Mesenchymal stem cell (in vitro differentiated cells and primary cell): ENCODE measurements at places on chromosomes 11 and 22.
A peak's percentile ranks its signal among the peaks of the same experiment; 100 is the strongest.

DNA sequence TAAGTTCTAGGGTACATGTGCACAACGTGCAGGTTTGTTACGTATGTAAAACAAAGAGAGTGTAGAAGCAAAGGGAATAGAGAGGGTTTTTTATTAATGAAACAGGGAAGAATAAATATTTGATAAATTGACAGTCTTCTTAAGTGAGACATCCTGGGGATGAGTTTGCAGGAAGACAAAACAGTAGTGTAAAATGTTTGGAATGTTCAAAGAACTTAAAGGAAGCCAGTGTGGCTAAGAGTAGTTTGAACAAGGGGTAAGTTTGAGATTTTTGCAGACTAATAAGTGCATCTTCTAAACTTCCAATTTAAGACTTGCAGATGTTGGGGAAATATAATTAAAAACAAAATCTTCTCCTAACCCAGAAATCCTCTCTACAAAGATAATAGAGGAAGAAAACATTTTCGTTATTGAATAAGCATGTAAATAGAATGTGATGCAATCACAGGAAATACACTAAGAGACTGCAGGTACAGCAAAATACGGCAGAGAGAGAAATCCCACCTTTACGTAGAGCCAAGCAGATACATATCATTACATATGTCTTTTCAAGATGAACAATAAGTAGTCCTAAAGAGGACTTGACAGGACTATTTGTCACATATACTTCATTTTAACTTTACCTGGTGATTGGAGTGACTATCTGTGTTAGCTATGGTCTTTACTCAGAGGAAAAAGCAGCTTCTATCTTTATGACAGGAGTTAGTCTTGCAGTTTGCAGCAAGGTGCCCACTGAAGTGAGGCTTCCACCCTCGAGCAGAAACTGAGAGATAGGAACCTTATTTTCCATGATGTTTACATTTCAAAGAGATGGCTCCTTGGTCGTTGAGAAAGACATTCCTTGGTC lies 402.1 kb downstream of the CNTN5 start:
- peak; percentile 2 for DNase-seq
- peaks cover 2% of the 10 kb centered on the region for H3K4me1 ChIP-seq
- H3K36me3 ChIP-seq = no peaks in the 10 kb centered on the region
- H3K27ac ChIP-seq = no peak overlapping the region

DNA sequence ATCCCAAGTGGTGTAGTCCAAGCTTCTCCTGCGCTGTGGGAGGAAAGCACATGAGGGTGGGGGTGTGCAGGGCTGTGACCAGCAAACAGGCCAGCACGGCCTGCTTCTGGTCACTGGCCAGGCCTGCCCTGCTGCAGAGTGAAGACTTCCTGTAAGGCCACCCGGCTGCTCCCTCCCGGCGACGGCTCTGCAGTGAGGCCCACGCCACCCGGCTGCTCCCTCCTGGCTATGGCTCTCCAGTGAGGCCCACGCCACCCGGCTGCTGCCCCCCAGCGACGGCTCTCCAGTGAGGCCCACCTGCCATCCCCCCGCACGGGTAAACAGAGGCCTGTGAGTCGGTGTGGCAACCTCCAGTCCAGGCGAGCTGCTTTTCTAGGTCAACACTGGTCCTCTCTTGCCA lies 31.4 kb upstream of the BRSK2 start:
- no peak overlapping the region for H3K4me3 ChIP-seq
- H3K36me3 ChIP-seq = no peaks in the 10 kb centered on the region
- H3K27ac ChIP-seq = no peak overlapping the region
- H3K4me1 ChIP-seq = no peaks in the 10 kb centered on the region
- no peak for DNase-seq

DNA sequence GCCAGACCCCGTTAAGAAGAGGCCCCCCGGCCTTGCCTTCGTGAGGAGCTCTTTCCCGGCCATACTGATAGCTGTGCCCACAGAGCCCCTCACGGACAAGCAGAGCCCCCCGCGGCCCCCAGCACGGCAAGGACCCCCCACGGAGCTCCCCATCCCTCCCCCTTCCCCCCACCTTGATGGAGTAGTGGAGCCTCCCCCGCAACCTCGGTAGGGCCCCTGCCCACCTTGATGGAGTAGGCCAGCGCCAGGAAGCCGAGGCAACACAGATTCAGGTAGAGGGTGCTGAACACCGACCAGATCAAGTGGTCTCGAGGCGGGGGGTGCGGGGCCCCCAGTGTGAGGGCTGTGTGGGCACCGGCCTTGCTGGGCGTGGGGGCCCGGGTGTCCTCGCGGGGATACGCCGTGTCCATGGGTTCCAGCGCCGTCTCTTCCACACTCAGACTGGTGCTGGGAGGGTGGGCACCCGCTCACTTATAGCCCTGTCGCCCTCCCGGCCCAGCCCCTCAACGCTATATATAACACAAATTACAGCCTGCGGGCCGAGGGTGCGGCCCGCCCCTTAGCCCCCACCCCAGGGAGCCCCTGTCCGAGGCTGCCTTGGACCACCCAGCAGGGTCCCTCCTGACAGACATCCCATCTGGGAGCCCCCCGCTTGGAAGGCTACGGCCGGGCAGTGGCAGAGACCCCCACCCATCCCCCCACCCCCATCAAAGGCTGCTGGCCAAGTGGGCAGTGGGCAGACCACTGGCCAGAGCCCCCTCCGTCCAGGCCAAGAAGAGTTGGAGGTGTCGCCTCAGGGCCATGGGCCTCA lies at the start of gene IFITM5:
Gene IFITM5, minus strand, starts transcription at position 446 of the 811 bp plus-strand sequence. Its CDS starts 36 bp downstream, at position 410.
- no peak within 1 kb of the TSS for H3K27ac ChIP-seq
- peaks cover 3% of the 10 kb centered on the region for H3K4me1 ChIP-seq
- no peak for DNase-seq
- H3K27me3 ChIP-seq = peaks cover 53% of the 10 kb centered on the region
- H3K36me3 ChIP-seq = peaks cover 18% of the 10 kb centered on the region

- H3K4me1 ChIP-seq = peaks cover 26% of the 10 kb centered on the region
- no peak for DNase-seq
- H3K4me3 ChIP-seq = no peak overlapping the region
- H3K27ac ChIP-seq = peak overlapping the region; percentile 81
- H3K36me3 ChIP-seq = no peaks in the 10 kb centered on the region
- H3K27me3 ChIP-seq = no peaks in the 10 kb centered on the region
These were observed 172.0 kb upstream of the CADM1 start for GRCh38 chr11:115676206-115676605.

- H3K27ac ChIP-seq = no peak overlapping the region
- no peaks in the 10 kb centered on the region for H3K36me3 ChIP-seq
- no peaks in the 10 kb centered on the region for H3K4me1 ChIP-seq
- DNase-seq = no peak
- H3K4me3 ChIP-seq = no peak overlapping the region
- H3K27me3 ChIP-seq = no peaks in the 10 kb centered on the region
These were observed 304.1 kb downstream of the C11orf87 start for GRCh38 chr11:109726061-109726460.

GRCh38 chr11:125228445-125228844 lies 63.9 kb downstream of the PKNOX2 start:
- no peaks in the 10 kb centered on the region for H3K36me3 ChIP-seq
- H3K4me1 ChIP-seq = peaks cover 28% of the 10 kb centered on the region
- no peak for DNase-seq
- peaks cover 26% of the 10 kb centered on the region for H3K27me3 ChIP-seq
- no peak overlapping the region for H3K4me3 ChIP-seq
- no peak overlapping the region for H3K27ac ChIP-seq

- H3K36me3 ChIP-seq = peaks cover 6% of the 10 kb centered on the region
- DNase-seq = no peak
- H3K4me1 ChIP-seq = no peaks in the 10 kb centered on the region
- no peaks in the 10 kb centered on the region for H3K27me3 ChIP-seq
- no peak overlapping the region for H3K4me3 ChIP-seq
These were observed 108.9 kb downstream of the SGSM3 start for GRCh38 chr22:40479126-40479800.

DNA sequence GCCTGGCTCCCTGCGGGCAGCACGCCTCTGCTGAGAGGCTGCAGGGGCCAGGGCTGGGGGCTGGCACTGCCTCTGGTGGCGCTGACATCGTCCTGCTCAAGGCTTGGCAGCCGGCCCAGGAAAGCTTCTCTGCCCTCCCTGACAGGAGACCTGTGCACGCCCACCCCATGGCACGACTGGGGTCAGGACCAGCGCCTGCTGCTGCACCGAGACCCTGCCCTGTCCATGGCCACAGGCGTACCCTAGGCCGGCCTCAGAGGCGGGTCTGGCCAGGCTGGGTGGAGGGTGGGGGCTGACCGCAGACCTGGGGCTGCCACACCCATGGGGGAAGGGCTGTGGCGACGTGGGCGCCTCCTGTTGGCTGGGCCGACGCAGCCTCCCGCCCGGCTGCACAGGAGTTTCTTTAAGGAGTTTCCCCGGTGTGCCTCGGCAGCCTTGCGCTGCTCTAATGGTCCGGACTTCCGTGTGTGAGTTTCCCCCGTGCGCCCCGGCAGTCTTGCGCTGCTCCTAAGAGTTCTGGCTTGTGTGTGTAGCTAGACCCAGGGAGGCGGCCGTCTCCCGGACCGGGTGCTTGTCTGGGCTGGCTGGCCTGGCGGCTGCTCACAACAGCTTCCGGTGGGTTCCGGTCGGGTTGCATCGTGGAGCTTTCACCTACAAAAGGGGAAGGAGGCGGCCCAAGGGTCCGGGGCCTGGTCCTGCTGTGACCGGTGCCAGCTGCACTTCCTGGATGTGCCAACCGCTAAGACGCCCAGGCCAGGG lies 4.6 kb downstream of the TRABD start:
- peak; percentile 53 for DNase-seq
- peak overlapping the region; percentile 76 for H3K4me3 ChIP-seq
- H3K4me1 ChIP-seq = peaks cover 51% of the 10 kb centered on the region
- H3K36me3 ChIP-seq = peaks cover 46% of the 10 kb centered on the region
- H3K27ac ChIP-seq = peak overlapping the region; percentile 90

DNA sequence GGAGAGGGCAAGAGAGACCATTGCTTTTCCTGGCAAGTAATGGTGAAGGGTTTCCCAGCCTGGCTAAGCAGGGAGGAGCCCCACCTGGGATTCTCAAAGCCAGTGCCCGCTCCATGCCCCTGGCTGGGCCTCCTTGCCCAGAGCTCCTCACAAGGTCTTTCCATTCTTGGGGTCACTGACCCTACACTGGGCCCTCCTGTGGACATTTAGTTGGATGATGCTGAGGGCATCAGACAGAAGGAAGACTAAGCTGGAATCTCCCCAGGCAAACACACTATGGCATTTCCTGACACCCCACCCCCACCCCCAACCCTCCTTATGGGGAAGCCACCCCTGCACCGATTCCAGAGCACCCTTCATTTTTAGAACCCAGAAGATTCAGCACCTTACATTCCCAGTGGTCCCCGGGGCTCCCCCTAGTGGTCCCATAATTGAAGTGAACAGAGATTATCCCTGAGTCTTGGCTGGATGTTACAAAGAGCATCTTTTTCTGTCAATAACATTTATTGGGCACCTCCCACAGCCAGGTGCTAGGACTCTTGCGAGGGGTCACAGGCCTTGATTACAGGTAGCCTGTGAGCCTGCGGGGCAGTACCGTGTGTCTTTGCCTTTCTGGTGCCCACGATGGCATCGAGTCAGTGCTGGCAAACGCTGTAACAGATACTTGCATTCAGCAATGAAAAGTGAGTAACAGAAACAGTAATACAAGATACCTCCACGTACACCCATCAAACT lies 548.5 kb downstream of the BUD13 start:
- H3K27me3 ChIP-seq = peaks cover 13% of the 10 kb centered on the region
- no peaks in the 10 kb centered on the region for H3K4me1 ChIP-seq
- no peak overlapping the region for H3K4me3 ChIP-seq
- H3K36me3 ChIP-seq = no peaks in the 10 kb centered on the region
- peak; percentile 33 for DNase-seq

DNA sequence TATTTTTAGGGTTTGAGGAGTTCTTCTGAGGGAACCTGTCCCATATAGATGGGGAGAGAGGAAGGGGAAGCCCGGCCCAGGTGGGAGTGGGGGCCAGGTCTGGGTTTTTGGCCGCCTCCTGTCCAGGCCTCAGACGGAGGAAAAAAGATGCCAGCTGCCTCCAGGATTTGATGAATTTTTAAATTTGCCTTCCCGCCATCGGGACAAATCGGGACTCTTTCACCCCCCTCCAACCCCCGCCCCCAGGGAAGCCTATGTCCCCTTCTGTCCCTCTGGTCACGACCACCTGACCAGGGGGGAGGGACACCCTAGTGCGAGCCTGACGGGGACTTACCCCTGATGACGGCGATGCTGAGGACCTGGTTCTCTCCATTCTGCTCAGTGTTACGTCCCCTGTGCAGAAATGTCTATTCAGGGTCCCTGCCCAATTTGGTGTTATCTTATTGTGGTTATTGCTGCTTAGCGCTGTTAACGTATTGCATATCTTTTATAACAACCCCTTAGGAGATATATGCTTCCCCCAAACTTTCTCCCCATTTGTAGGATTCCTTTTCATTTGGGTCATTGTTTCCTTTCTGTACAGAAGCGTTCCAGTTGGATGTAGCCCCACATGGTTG lies 115.9 kb upstream of the GRK3 start:
- H3K27ac ChIP-seq = no peak overlapping the region
- H3K36me3 ChIP-seq = peaks cover 4% of the 10 kb centered on the region
- DNase-seq = peak; percentile 55
- H3K27me3 ChIP-seq = no peaks in the 10 kb centered on the region
- peaks cover 8% of the 10 kb centered on the region for H3K4me1 ChIP-seq
- H3K4me3 ChIP-seq = peak overlapping the region; percentile 96

- no peaks in the 10 kb centered on the region for H3K4me1 ChIP-seq
- no peak for DNase-seq
- H3K36me3 ChIP-seq = peaks cover 27% of the 10 kb centered on the region
- H3K4me3 ChIP-seq = no peak overlapping the region
- H3K27me3 ChIP-seq = no peaks in the 10 kb centered on the region
These were observed 15.5 kb upstream of the SLC25A17 start for GRCh38 chr22:40834619-40835018.

DNA sequence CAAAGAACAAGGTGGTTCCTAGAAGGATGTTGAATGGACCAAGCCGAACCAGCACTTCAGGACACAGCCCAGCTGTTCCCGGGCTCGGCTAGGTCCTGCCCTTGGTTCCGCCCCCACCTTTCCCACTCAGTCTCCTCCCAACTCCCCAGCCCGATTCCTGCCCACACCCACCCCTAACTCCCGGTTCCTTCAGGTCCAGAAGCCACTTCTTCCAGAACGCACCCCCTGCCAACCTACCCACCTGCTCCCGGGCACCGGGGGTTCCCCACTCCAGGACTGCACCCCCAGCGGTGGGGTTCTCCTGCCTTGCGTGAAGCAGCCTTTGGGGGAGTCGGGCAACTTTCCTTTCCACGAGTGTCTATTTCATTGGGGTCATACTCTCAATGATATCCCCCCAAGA lies 30.7 kb downstream of the CERK start:
- no peaks in the 10 kb centered on the region for H3K27me3 ChIP-seq
- no peak overlapping the region for H3K27ac ChIP-seq
- H3K36me3 ChIP-seq = peaks cover 70% of the 10 kb centered on the region
- peaks cover 2% of the 10 kb centered on the region for H3K4me1 ChIP-seq

GRCh38 chr11:78132475-78132874 lies 7.0 kb downstream of the ALG8 start:
- DNase-seq = no peak
- H3K4me3 ChIP-seq = no peak overlapping the region
- no peaks in the 10 kb centered on the region for H3K4me1 ChIP-seq
- no peaks in the 10 kb centered on the region for H3K36me3 ChIP-seq

DNA sequence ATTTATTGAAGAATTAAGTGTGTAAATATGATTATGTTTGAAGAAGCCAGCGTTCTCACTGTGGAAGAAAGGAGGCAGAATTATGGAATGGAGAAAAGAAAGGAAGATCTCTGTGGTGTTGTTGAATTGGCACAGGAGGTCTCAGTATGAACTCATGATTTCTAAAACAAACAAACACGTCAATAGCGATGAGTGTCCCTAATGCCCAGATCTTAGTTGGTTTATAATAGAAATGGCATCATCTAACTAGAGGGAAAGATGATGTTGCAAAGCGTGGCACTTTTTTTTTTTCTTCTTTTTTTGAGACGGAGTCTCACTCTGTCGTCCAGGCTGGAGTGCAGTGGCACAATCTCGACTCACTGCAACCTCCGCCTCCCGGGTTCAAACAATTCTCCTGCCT lies 39.2 kb upstream of the SLN start:
- H3K27ac ChIP-seq = no peak overlapping the region
- no peaks in the 10 kb centered on the region for H3K4me1 ChIP-seq
- peaks cover 6% of the 10 kb centered on the region for H3K27me3 ChIP-seq
- no peaks in the 10 kb centered on the region for H3K36me3 ChIP-seq
- H3K4me3 ChIP-seq = no peak overlapping the region
- DNase-seq = no peak
